ENCODE measurements at places on chromosomes 7 and 10. TPM values are rescaled to one million over a fixed set of nuclear protein-coding genes. Genes with fewer than 3 reads are reported as not detected.

Gene PHKG1
- polyA plus RNA-seq = 58.6 TPM

DNA sequence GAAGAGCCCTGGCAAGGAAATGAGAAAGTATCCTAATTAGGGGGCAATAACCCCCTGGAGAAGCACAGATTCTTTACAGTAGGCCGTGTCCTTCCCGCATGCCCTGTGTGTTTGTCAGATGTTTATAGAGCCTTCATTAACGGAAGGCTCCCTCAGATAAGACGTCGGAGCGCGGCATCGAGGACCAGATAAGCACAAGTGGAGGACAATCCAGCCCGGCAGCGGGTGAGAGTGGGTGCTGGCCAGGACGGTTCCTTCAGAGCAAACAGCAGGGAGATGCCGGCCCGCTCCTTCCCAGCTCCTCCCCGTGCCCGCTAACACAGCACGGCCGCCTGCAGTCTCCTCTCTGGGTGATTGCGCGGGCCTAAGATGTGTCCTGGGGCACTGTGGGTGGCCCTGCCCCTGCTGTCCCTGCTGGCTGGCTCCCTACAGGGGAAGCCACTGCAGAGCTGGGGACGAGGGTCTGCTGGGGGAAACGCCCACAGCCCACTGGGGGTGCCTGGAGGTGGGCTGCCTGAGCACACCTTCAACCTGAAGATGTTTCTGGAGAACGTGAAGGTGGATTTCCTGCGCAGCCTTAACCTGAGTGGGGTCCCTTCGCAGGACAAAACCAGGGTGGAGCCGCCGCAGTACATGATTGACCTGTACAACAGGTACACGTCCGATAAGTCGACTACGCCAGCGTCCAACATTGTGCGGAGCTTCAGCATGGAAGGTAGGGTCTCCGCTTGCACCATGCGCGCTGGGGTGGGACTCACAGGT, at the start of gene GDF2:
Gene GDF2 (plus strand): TSS at position 155 of the 762 bp plus-strand sequence. CDS start 215 bp downstream, at position 370.
- no peak for DNase-seq

Gene C10orf71
- 10.9 TPM for polyA plus RNA-seq

DNA sequence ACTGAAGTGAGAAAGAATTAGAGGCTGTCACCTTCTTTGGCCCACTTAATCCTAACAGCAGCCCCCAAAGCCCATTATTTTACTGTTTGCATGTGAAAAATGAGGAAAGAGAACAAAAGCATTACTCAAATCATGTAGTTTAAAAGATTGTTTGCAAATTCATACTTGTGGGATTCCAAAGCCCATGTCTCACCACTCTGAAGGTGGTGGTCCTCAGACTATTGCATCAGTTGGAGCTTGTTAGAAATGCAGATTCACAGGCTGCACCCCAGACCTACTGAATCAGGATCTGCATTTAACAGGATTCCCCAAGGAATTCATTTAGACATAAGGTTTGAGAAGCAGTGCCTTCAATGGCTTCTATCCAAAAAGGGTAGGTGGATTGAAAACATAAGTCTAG, 93.7 kb upstream of the PDE1C start:
- DNase-seq = no peak

Gene CPN1
- polyA plus RNA-seq = 0.18 TPM

- no peak for DNase-seq
Measured at GRCh38 chr10:47381427-47382379, 2.4 kb downstream of the ZNF488 start.

DNA sequence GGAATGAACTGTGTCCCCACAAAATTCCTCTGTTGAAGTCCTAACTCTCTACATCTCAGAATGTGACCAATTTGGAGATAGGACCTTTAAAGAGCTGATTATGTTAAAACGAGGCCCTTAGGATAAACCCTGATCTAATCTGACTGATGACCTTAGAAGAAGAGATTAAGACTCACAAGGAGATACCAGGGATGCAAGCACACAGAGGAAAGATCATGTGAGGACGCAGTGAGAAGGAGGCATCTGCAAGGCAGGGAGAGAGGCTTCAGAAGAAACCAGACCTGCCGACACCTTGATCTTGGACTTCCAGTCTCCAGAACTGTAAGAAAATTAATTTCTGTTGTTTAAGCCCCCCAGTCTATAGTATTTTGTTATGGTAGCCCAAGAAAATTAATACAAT, 94.9 kb upstream of the ZNF800 start:
- no peak for DNase-seq

- no peak for DNase-seq
Measured at GRCh38 chr7:105198223-105198622, 184.2 kb downstream of the KMT2E start.

- no peak for DNase-seq
Measured at GRCh38 chr10:45502458-45502857, 128.4 kb downstream of the ALOX5 start.

Gene FRMD4A
- 28.4 TPM for polyA plus RNA-seq

Gene YAE1
- 18.6 TPM for polyA plus RNA-seq

- no peak for DNase-seq
Measured at GRCh38 chr7:106065575-106066500, 46.3 kb downstream of the SYPL1 start.

Gene CALCR
- 12.8 TPM for polyA plus RNA-seq

DNA sequence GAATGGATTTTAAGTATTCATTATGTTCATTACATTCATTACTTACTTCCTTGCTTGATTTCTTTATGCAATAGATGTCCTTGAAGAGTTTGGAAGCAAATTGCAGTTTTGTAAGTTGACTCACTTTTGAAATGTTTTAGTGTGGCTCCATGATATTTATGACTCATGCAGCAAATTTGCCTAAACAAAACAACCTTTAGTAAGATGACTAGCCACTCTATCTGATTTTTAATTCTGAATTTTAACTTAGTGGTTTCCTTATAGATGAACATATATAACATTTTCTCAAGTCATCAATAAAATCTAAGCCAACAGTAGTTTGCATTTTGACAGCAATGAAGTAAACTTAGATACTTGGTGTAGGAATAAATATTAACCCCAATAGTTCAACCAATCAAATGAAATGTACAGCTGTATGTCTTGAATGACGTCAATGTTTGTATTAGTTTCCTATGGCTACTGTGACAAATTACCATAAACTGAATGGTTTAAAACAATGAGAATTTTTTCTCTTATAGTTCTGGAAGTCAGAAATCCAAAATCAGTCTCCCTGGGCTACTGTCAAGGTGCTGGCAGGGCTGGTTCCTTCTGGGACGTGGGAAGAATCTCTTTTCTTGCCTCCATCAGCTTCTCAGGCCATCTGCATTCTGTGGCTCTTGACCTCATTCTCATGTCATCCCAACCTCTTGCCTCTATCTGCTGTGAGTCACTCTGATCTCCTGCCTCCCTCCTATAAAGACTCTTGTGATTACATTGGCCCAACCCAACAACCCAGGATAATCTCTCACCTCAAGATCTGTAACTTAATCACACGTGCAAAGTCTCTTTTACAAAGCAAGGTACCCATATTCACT, 73.4 kb downstream of the AHR start:
- no peak for DNase-seq

DNA sequence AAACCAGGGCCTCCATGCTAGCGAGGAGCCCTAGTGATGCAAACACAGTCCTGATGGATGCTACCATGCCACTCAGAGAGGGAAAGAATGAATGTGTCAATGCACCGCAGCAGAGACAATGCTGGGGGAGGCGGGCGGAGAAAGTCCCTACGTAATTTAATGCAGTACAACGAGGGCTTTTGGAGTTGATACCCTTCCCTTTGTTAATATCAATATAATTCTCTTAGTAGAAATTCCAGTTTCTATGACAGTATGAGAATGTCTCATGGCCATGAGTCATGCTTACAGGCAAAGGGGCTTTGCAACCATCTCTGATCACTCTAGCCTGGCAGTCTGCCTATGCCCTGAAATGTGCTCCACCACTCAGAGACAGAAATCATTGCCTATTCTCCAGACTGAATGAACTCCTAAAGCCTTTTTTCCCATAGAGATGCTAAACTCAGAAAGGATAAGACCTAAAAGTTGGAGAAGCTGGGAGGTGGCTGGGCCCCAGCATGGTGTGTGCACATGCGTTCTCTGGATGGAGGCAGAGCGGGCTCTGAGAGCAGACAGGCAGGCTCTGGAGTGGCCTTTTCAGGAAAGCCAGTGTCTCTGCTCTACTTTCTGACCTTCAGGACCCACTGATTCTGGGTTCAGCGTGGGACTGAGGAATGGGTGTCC, 20.3 kb upstream of the GIMAP2 start:
- no peak for DNase-seq

- DNase-seq = no peak
Measured at GRCh38 chr10:64277536-64277935, 756.3 kb downstream of the REEP3 start.

Gene PAX4
- not detected for polyA plus RNA-seq

- no peak for DNase-seq
Measured at GRCh38 chr7:75795831-75796285, 17.7 kb downstream of the CCL24 start.

GRCh38 chr7:157622408-157623205, 285.8 kb downstream of the DNAJB6 start:
- no peak for DNase-seq

GRCh38 chr10:16792675-16793074, 24.5 kb downstream of the RSU1 start:
- DNase-seq = no peak

GRCh38 chr7:150719436-150719835, 3.0 kb downstream of the GIMAP1 start:
- no peak for DNase-seq

GRCh38 chr7:102467581-102468477, 3.0 kb downstream of the LRWD1 start:
- DNase-seq = no peak

GRCh38 chr7:65453341-65454030, 79.8 kb downstream of the ZNF92 start:
- DNase-seq = no peak

DNA sequence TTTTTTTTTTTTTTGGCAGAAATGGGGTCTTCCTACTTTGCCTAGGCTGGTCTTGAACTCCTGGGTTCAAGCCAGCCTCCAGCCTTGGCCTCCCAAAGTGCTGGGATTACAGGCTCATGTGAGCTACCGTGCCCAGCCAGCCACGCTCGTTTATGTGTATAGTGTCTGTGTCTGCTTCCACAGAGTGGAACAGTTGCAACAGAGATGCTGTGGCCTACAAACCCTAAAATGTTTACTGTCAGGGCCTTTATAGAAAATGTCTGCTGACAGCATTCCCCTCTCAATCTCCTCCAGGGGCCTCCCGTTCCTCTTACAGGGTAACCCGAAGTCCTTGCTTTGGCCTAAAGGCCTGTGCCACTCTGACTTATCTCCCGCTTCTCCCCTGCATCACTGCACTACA, 87.6 kb upstream of the LEP start:
- DNase-seq = no peak

- peak; percentile 82 for DNase-seq
Measured at GRCh38 chr7:159068488-159068811, 76.2 kb downstream of the VIPR2 start.

Gene TMEM229A
- polyA plus RNA-seq = 0.11 TPM

- DNase-seq = peak; percentile 41
Measured at GRCh38 chr7:121272676-121273075, 56.1 kb upstream of the WNT16 start.

GRCh38 chr10:91311601-91312381, 91.3 kb downstream of the PCGF5 start:
- DNase-seq = no peak

GRCh38 chr10:100174699-100175677, 10.8 kb downstream of the ERLIN1 start:
- no peak for DNase-seq

Gene RBM20
- polyA plus RNA-seq = 6.1 TPM

GRCh38 chr10:14048930-14049613, 281.7 kb downstream of the FRMD4A start:
- no peak for DNase-seq

Gene SH3PXD2A
- polyA plus RNA-seq = 93.5 TPM

DNA sequence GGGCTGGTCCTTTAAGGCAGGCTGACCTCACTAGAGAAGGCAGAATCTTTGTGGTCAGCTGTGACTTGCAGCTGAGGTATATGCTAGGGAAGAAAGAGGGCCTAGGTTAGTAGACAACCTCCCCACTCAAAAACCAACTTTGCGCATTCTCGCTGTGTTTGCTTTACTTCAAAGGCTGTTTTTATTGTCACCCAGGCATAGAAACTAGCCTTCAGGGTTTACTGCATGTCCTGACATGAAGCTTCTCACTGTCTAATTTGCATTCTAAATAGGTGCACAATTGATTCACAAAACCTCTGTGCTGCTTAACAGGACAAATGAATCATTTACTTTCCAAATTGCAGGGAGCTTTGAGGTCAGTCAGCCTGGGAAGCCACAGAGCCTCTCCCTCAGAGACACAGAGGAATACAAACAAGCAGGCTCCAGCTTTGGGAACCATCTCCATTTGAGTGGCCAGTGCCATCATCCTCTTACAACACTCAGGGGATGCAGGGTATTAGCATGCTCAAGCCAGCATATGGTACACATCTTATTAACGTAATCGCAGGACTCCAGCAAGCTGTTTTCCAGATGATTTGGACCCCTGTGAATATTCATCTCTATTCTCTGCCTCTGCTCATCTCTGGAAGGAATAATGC, 596.4 kb upstream of the GHITM start:
- DNase-seq = peak; percentile 25

DNA sequence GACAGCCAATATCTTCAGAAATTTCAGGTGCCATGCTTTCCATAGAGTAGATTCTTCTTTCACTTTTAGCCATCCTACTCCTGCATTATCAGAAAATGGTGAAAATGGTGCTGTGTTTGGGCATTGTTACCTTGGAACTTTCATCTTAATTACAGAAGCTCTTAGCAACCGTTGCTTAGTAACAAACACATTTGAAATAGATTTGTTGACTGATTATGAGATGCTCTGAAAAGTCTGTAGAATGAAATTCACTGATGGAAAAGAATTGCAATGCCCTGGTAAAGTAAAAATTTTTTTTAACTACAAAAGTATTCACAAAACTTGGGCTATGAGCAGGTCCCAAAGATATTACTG, 249.3 kb upstream of the NEBL start:
- no peak for DNase-seq

DNA sequence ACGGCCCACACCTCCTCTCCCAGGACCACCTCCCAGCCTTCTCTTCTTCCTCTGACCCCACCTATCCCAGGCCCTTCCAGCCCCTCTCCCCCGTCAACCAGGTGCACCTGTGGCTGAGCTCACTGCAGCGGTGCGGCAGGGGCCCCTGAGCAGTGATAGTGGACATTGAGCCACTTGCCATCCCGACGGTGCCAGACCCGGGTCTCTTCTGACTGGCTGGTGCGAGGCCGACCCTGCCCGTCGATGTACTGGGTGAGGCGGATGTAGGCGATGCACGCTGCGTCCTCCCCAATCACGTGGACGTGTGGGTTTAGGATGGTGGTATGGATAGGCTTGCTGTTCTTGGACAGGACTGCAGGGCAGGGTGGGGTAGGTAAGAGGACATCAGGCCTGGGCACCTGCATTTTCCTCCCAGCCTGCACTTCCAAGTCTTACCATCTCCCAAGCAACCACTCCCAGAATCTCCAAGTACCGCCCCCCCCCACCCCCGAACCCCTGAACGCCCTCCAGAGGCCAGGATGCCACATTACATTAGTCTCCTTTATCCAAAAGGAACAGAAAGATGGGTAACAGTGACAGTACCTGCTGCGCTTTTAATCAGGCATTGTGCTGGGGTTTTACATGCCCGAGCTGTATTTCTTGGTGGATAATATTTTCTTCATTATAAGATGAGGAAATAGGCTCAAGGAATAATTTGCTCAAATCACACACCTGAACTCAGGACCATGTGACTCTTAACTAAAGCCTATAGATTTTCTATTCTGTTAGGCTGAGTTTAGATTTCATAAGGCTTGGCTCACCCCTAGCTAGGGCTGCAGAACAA, 3.7 kb upstream of the NDST2 start:
- no peak for DNase-seq

All from muscle of arm (tissue), 14 donors.